Stimulated activated CD8-positive, alpha-beta memory T cell treated with anti-CD3 and anti-CD28 coated beads, Interleukin-7, amount 100 ng/mL, for 1 hour (primary cell): ENCODE measurements at places on chromosomes 2 and 18.

GRCh38 chr2:78263571-78263970 lies 741.4 kb upstream of the LRRTM4 start:
- DNase-seq = no peak

- no peak for DNase-seq
Observed at GRCh38 chr2:124426122-124426521, 401.0 kb downstream of the CNTNAP5 start.

DNA sequence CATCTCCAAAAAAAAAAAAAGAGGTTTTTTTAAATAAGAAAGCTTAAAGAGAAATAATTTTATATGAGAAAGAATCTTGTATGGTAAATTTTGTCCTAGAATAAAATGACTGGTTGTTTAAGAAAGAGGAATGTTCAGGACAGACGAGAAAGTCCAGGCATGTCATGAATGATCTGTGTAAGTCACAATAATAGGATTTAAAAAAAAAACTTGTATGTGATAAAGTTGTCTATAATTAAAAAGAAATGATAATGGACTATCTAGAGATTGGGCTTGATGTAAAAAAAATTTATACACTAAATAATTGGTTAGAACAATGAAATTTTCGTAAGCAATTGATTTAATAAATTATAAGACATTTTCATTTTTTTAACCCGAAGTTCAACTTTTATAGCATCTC lies 71.7 kb upstream of the ABCA12 start:
- DNase-seq = no peak

- no peak for DNase-seq
Observed at GRCh38 chr2:234839285-234839684, 112.5 kb upstream of the SH3BP4 start.

DNA sequence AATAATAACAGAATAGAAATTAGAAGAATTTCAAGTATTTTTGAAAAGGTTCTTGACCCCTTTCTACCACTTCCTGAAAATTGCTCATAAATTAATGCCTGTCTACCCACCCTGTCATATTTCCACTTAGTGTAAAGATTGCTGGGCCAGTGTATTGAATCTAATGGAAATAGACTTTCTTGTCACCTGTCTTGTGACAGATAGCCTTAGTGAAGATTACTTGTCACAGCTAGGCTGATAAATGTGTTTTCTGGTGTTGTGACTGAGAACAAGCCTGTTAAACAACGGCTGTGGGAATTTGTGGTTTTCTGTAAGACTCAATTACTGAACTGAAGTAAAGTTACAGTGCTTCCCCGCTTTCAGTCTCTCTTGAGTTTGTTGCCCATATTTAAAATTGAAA lies 37.0 kb downstream of the PIK3C3 start:
- DNase-seq = no peak

DNA sequence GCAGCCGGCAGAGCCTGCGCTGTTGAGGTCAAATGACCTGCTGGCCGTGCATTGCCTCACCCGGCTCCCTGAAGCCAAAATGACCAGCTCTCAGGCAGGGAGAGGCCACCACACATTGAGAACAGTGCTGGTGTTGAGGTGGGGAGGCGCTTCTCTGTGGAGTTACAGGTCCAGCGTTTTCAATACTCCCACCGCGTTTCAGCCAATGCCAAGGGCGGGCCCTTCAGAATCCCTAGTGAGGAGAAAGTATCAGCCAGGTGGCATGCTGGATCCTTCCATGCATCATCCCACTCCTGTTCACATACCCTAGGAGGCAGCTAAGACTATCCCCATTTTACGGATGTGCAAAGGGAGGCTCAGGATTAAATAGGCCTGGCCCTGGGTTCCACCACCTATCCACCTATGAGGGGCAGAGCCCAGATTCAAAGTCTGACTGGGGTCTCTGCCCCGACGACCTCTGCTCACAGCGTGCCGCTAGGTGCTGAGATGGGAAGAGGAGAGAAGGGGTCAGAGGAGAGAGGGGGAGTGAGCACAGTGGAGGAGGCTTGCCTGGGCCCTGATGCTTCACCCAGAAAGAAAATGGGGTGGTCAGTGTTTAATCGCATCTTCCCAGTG lies 137.6 kb upstream of the ID2 start:
- no peak for DNase-seq

- no peak for DNase-seq
Observed at GRCh38 chr2:3672861-3673678, 15.1 kb downstream of the ALLC start.

DNA sequence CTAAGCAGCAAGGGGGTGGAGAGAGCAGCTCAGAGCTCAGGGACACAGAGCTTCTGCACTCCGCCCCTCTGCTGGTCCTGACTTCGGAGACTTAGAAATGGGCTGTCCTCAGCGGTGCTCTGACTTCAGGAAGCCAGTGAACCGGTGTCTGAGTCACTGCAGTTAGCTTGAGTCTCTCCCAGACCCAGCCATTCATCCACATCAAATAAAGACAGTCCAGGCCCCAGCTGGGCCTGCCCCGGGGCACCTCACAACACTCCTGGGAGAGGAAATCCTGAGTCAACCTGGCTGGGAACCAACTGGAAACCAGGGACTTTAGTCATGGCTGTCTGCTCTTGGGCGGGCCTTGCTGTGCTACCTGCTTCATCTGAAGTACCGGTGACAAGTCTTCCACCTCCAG lies 5.4 kb upstream of the ITGB6 start:
- DNase-seq = no peak

- no peak for DNase-seq
Observed at GRCh38 chr2:132760405-132760804, 90.4 kb upstream of the LYPD1 start.

GRCh38 chr18:46916551-46917107 lies 678 bp downstream of the PIAS2 start:
- no peak for DNase-seq

DNA sequence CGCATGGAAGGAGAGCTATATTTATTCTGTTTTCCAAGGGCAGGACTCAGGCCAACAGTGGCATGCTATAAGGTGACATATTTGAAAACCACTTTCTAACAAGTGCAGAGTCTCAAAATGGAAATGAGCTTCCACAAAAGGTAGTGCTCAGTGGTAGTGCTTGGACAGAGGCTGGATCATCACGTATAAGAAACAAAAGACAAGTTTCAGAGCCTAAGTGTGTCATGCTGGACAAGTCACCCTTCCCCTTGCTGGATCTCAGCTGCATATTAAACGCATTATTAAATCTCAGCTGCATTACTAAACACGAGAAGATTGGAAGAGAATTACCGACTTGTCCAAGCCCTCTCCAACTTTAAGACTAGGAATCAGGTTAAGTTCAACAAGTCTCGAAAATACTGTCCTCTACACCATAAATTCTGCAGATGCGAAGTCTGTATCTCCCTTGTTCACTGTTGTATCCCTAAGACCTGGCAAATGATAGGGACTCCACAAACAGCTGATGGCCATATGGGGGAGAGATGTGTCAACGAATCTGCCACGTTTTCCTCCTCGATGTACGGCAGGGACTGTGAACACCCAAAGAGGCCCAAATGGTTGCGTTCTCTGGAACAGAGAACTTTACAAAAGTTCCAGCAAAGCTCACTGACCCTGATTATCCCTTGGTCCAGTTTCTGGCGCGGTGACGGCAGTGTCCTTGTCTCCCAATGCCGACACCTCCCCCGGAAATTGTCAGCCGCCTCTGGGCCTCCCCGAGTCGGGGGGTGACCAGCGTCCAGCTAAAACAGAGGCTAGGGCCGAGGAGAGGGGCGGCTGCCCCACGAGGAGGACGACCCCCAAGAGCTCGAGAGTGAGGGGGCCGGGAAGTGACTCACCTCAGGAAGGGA lies 611 bp downstream of the NOL10 start:
- no peak for DNase-seq

- DNase-seq = no peak
Observed at GRCh38 chr2:150997702-150998440, 263.8 kb downstream of the RBM43 start.

- no peak for DNase-seq
Observed at GRCh38 chr2:204763974-204764703, 218.9 kb downstream of the PARD3B start.

DNA sequence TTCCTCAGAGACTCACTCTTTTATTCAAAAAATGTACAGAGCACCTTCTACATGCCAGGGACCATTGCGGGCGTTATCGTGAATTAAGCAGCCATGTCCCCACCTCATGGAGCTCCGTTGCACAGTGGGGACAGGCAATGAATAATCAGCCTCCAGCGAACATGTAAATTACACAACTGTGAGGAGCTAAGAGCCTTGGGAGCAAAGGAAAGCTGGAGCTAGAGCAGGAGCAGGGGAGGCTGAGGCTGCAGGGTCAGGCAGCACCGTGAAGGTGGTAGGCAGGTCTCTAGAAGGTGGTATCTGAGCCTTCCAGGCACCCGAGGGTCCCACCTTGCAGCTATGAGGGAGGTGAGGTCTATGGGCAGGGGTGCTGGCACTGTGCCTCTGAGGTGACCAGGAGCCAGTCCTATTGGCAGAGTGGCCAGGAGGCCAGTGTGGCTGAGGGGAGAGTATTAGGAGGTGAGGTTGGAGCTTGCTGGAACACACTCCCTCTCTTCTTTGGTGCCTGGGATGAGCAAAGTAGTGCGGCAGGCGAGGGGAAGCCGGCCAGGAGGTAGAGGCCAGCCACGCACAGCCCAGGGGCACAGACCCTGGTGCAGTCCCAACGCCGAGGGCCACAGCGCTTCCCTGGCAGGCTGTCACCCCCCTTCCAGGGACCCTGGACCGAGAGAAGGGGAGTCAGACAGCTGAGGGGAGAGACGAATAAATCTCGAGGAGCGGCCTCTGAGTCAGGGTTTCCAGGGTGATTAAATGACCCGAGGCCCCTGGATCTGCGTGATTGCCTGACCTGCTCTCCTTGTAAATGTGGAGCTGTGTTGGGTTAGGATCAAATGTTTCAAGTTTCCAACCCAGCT lies 167.3 kb downstream of the SEPTIN10 start:
- no peak for DNase-seq

- no peak for DNase-seq
Observed at GRCh38 chr18:69916412-69916811, 31.3 kb downstream of the CD226 start.

- no peak for DNase-seq
Observed at GRCh38 chr2:208320686-208321085, 54.6 kb downstream of the PIKFYVE start.

GRCh38 chr2:43302961-43303494 lies 76.6 kb upstream of the ZFP36L2 start:
- no peak for DNase-seq

DNA sequence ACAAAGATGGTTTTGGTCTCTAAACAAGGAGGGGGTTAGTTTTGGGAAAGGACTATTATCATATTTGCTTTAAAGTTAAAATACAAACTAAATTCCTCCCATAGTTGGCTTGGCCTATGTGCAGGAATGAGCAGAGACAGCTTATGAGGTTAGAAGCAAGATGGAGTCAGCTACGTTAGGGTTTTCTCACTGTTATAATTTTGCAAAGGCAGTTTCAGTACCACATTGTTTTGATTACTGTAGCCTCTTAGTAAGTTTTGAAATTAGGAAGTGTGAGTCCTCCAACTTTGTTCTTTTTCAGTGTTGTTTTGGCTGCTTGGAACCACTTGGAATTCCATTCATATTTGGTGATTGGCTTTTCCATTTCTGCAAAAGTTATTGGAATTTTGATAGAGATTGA lies 23.4 kb downstream of the LCLAT1 start:
- DNase-seq = no peak

GRCh38 chr2:233832869-233833311 lies 21.4 kb downstream of the HJURP start:
- DNase-seq = no peak

- DNase-seq = no peak
Observed at GRCh38 chr2:134290358-134290757, 36.5 kb downstream of the MGAT5 start.

DNA sequence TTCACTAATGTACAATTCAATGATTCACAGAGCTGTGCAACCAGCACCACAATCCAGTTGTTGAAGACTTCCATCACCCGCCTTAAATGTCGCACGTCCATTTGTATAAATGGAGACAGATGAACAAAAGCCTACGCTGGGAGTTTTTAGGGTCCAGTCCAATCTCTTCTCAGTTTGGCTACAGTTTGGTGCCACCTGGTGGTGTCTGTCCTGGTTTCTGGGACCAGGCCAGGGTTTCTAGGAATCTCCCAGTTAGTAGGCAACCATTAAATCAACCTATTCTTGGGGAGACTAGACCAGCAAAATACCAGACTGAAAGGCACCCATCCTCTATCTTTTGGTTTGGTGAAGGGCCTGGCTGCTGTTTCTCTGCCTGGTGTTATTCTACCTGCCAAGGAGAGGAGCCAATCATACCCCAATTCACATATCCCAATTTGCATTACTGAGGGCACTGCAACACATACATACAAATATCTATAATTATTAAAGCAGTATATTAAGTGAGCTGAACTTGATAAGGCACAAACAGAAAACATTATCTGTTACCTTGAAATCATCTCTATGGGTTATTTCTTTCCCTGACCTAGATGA lies 3.2 kb upstream of the DDX1 start:
- DNase-seq = no peak

GRCh38 chr2:43139501-43139900 lies 86.9 kb downstream of the ZFP36L2 start:
- DNase-seq = no peak
